ENCODE measurements at places on chromosomes 5 and 9.
A peak's percentile ranks its signal among the peaks of the same experiment; 100 is the strongest.

DNA sequence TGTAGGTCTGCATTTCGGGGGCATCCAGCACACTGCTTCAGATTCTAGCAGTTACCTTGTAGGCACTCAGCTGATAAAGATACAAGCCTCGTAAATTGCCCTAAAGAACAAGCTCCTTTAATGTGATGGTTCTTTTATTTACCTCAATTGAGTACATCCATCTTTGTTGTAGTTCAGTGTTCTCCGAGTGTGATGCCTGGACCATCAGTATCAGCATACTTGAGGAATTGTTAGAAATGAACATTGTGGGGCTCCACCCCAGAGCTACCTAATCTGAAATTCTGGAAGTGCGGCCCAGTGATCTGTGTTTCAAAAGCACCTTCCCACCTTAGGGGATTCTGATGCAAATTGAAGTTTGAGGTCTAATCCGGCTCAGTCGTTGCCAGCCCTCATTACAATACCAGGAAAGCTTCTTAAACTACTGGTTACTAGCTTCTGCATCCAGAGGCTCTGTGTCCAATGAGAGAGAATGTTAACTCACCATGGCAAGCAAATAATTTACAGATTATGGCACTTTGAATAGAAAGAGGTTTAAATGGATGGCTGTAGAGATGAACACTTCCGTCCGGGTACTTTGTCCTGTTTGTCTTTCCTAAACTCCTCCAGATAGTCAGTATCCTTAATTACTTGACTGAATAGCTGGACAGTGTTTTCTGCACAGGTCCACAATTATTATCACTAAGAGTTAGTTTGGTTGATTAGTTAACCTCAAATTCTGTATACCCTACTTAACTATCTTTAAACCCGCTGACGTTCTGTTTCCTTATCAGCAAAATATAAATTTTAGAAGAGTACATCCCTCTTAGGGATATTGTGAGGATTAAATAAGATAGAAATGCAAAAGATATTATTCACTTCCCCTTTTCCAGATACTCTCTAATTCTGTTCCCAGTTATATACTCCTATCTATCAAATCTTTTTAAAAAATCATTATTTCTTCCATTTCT is 47.9 kb downstream of the RAI14 start:
- no peak for DNase-seq

DNA sequence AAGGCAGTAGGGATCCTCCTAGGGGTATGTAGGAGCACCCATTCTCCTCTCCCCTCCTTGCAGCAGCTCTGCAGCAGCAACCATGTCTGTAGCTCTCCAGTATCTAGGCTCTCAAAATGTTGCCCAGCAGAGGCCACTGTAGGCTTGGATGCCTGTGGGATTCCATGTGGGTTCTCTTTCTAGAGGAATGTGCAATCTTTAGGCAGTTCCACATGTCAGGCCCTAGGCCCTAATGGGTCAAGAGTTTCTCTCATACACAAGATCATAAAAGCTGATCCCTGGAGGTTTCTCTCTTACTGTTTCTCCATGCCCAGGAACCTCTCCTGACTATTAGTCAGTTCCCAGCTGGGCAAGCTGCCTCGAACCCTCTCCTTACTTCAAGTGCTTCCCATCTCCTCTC is 215.8 kb downstream of the FRMD3 start:
- DNase-seq: no peak

- no peak for DNase-seq
These were observed 69.2 kb downstream of the ANGPTL2 start for GRCh38 chr9:127053057-127053821.

DNA sequence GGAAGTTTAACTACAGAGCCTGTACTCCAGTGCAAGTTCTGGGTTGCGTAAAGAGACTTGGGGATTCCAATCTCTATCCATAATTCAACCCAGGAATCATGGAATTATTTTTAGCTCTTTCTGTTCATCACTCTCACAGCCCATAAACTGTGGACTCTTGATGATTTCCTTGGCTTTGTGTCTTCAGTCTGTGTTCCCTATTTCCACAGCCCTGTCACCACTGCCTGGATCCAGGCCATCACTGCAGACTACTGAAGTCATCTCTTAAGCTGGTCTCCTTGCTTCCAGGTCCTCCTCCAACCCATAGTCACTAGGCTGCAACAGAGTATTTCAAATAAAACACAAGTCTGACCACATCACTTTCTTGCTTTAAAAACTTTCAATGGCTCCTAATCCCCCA is 211.7 kb downstream of the PLK2 start:
- DNase-seq: no peak

DNA sequence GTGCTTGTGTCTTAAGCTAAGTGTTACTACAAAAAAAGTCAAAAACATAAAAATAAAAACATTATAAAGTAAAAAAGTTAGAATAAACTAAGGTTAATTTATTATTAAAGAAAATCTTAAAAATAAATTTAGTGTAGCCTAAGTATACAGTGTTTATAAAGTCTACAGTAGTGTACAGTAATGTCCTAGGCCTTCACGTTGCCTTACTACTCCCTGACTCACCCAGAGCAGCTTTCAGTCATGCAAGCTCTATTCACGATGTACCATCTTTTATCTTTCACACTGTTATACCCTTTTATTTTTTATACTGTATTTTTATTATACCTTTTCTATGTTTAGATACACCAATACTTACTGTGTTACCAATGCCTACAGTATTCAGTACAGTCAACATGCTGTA is 288.1 kb downstream of the HCN1 start:
- no peak for DNase-seq

- DNase-seq: no peak
These were observed 111.1 kb upstream of the S1PR3 start for GRCh38 chr9:88880199-88880598.

GRCh38 chr9:124291801-124292396 is 34.1 kb downstream of the NEK6 start:
- DNase-seq: peak; percentile 85

DNA sequence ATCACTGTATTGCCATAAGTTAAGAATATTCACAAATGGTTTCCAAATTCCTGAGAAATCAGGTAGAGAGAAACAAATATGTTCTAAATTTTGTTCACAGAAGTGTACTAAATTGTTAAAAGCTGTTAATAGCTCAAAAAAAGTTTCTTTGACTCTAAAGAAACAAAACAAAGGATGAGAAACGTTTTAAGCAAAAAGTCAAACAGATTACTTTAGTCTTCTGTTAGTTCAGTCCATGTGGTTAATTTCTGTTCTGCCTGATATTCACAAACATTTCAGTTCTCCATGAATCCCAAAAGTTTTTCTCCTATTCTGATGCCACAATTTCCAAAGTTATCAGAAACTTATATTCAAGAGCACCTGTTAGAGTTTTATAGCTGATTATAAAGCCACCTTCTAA is 7.7 kb upstream of the FANCC start:
- no peak for DNase-seq

DNA sequence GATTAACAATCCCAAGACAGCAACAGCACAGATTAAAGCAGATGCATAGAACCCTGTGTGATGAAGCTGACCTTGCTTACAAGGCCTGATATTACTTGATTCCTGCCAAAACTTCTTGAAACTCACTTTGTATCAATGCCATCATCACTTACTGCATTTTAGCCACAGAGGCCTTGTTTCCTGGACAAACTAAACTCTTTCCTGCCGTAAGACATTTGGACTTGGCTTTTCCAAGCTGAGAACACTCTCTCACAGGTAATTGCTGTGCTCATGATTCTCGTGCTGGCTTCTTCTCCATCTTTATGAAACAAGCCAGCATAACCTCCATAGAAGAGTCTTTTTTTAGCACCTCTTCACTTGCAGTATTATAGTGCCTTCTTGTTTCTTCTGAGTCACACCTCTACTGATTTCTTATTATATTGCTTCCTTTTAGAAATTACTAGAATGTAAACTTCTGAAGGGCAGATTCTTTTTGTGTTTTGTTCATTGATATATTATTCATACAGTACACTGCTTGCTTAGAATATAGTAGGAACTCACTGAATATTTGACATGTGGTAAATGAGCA is 456.5 kb upstream of the ZNF608 start:
- DNase-seq: no peak

DNA sequence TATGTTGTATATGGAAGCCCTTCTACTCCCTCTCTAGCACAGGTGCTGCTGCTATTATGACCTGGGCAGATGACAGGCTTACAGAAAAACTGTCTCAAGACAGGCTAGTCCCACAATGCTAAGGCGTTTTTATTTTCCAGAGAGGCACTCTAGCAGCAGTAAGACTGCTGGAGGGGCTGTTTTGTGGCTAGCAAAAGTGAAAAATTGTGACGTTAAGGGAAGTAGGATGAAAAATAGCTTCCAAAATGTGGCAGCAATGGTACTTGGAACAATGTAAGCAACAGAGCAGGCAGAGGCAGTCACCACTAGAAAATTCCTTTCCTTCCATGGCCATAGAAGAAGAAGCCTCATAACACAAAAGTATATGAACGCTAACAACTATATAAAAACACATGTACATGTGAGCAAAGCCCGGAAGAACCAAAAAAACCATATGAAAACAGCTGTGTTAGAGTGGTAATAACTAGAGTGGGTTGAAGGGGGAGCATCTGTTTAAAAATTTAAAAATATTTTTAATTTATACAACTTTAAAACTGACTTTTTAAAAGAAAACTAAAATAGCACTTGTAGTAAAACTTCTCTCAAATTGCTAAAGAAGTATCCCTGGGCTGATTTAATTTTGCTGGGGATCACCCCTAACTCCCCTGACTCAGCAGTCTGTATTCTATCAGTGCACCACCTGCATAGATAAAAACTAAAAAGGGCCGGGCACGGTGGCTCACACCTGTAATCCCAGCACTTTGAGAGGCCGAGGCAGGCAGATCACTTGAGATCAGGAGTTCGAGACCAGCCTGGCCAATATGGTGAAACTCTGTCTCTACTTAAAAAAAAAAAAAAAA is 30.6 kb downstream of the CLINT1 start:
- DNase-seq: no peak

- no peak for DNase-seq
These were observed 107.4 kb downstream of the TUSC1 start for GRCh38 chr9:25570802-25571201.

DNA sequence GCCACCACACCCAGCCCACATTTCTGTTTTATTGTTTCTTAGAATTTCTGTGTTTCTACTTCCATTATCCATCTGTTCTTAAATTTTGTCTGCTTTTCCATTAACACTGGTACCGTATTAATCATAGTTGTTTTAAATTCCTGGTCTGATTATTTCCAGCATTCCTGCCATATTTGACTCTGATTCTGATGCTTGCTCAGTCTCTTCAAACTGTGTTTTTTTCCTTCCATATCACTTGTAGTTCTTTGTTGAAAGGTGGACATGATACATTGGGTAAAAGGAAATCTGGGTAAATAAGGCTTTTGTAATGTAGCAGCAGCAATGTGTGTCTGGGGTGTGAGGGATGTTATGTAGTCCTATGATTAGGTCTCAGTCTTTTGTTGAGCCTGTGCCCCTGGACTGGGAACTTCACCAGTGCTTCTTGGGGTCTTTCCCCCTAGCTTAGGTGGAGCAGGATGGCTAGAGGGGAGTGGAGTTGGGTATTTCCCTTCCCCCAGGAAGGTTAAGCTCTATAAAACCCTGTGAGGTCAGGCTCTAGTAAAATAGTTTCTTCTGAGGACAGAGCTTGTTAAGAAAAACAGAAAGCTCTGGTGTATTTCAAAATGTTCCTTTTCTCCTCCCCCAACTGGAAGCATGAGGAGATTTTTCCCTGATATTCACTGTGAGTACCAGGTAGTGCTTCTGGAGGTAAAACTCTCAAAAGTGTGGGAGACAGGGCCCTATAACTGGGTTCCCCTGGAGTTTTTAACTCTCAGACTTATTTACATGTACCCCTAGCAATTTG is 10.1 kb upstream of the TMOD1 start:
- DNase-seq: no peak

GRCh38 chr9:70883056-70883455 is 238.4 kb downstream of the TRPM3 start:
- no peak for DNase-seq

- peak; percentile 51 for DNase-seq
These were observed 56.2 kb downstream of the PLAC8L1 start for GRCh38 chr5:146048994-146049703.

- DNase-seq: no peak
These were observed 35.9 kb downstream of the CEP120 start for GRCh38 chr5:123387313-123387712.

All from GM13976 (cell line).